ENCODE measurements at places on chromosomes 6 and 20.

- no peak for DNase-seq
Observed at GRCh38 chr6:85388531-85388930, 61.4 kb upstream of the NT5E start.

DNA sequence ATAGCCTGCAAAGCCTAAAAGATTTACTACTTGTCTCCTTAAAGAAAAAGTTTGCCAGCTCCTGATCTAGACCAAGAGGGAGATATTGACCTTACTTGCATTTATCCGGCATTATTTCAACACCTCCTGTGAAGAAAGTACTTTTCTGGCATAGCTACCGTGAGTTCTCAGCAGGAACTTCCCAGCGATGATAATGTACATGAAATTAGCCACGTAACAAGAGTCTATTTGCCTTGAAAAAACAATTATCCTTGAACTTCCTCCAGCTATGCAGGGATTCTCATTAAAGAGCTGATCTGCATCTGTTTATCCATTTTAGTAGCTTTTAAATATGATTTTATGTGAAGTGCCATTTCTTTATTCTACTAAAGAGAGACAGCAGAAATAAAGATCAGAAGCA lies 41.7 kb downstream of the ALDH5A1 start:
- no peak for DNase-seq

DNA sequence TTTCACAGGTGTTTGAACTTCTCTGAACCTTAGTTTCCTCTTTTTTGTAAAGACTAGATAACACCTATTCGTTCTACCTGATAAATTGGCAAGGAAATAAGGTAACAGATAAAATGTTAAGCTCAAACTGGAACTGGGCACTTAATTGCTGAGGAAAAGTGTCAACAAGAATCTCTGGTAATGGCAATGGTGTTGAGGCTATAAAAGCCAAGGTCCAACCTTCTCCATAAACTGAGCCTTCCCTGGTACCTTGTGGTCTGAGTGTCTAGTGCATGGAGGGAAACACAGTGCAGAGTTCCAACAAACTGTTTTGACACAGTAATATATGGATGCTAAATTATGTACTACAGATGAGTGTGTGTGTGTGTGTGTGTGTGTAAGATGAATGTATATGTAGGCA lies 33.4 kb upstream of the GSTA4 start:
- no peak for DNase-seq

GRCh38 chr20:52941808-52942207 lies 30.4 kb upstream of the TSHZ2 start:
- DNase-seq = no peak

DNA sequence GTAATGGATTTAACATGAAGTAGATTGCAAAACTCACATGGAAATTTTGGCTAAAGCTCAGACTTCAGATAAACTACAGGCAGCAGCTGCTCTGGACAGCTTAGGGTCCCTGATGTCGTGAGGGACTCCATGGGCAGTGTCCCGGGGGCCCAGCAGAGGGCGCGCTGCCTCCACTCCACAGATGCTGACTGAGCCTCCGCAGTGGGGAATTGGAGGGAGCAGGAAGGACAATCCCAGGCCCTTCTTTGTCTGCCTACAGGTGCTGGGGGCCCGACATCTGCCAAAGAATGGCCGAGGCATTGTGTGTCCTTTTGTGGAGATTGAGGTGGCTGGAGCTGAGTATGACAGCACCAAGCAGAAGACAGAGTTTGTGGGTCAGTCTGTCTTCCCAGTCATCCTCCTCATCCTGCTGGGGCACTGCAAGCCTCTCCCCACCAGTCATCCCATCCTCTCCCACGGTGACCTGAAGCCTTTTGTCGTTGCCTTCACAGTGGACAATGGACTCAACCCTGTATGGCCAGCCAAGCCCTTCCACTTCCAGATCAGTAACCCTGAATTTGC lies 35.9 kb downstream of the PLCG1 start:
- peak; percentile 21 for DNase-seq

- DNase-seq = no peak
Observed at GRCh38 chr6:66508433-66508832, 801.4 kb upstream of the EYS start.

- DNase-seq = no peak
Observed at GRCh38 chr6:67369679-67370078, 1265.4 kb upstream of the ADGRB3 start.

Measured in NCI-H510A (cell line).